Stomach (tissue), 19 donors: ENCODE measurements at places on chromosomes 1 and 21. TPM values are rescaled to one million over a fixed set of nuclear protein-coding genes. Genes with fewer than 3 reads are reported as not detected.

DNA sequence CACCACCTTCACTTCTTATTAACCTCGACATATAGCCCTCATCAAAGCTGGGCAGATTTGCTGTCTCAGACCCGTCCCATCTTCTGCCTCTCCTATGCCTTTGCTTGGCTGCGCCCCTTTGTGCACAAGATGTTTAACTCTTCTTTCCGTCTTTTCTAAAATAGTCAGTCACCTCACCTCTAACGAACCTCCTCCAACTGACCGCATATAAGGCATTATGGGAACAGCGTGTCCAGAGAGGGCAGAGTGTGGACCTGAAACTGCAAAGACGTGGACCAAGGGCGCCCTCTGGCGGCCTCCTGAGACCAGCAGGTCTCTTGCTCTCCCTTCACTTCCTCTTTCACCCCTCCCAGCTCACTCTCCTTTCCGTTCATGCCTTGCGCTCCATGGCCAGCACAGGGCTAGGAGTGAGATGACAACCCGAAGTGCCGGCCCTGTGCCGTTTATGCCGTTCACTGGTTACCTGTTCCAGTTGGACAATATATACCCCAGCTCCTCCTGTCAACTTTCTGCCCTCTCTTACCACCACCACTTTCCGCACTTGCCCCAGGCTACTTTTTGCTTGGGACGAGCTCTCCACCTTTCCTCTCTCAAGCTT lies 2.5 kb upstream of the METTL25B start:
- DNase-seq = peak; percentile 96

KCNE1 gene
- 6.4 TPM for total RNA-seq

CHIT1 gene
- not detected for total RNA-seq

SLAMF8 gene
- total RNA-seq = 2.0 TPM

DNA sequence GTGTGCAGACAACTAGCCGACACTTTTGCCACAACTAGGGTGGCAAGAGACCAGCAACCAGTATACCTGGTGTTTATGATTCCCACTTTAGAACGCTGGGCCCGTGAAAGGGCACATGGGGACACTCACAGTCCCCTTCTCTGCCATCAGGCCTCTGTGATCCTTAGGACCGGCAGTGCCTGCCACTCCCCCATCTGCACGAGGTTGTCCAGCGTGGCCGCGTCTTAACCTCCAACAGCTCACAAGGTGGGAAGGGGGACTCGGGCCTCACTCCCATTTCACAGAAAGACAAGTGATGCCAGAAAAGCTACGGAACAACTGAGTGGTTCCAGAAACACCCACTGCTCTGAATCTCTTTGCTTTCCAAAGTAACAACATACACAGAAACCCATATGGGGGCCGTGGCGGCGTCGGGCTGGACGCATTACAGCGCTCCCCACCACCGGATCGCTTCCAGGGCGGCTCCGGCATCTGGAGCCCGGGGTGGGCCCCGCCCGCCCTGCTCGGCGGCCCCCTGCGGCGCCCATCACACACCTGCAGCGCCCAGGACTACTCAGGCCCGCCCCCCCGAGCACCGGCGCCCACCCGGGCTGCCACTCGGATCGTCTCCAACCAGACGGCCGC lies 1.0 kb downstream of the ZNF496 start:
- peak; percentile 31 for DNase-seq

GRCh38 chr1:25642574-25643108 lies 26.1 kb downstream of the MAN1C1 start:
- peak; percentile 44 for DNase-seq

DNA sequence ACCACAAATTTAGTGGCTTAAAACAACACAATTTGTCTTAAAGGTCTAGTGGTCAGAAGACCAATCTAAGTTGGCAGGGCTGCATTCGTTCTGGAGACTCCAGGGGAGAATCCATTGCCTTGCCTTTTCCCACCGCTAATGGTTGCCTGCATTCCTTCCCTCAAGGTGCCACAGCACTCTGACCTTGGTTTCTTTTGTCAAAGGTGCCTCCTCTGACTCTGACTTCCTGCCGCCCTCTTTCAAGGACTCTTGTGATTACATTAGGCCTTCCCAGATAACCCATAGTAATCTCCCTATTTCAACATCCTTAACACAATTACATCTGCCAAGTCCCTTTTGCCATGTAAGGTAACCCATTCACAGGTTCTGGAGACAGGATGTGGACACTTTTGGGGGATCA lies 145.3 kb downstream of the S1PR1 start:
- DNase-seq = peak; percentile 16

- DNase-seq = no peak
Measured at GRCh38 chr1:40314721-40315238, 2.3 kb downstream of the COL9A2 start.

DNA sequence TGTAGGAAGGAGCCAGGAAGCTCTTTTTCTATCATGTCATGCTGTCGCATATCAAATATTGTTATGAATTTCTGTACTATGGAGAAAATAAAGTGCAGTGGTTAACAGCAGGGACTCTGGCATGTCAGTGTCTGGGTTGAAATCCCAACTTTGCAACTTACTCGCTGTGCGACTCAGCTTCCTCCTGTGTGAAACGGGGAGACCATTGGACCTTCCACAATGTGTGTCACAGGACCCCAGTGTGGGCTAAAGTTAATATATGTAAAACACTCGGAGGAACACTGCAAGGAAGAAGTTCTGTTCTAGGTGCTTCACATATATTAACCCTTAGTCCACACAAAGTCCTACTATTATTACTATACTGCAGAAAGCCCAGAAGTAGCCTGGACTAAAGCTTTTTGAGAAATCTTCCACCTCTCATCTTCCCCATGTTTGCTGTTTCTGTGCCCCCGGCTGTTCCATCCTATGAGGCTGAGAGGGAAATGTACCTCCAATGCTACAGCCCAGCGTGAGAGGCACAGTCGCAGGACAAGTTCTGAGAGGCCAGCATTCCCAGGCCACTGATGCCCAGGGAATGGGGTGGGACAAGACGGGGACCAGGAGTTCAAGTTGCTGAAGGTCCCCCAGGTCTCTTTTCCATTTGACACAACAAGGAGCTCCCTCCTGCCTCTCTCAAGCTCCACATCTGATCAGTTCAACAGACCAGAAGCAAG lies 1.9 kb downstream of the CHIT1 start:
- no peak for DNase-seq

MXRA8 gene
- total RNA-seq = 65.6 TPM

DPT gene
- 58.8 TPM for total RNA-seq
